Central memory CD4-positive, alpha-beta T cell (primary cell): ENCODE measurements at places on chromosomes 3 and 15.

DNA sequence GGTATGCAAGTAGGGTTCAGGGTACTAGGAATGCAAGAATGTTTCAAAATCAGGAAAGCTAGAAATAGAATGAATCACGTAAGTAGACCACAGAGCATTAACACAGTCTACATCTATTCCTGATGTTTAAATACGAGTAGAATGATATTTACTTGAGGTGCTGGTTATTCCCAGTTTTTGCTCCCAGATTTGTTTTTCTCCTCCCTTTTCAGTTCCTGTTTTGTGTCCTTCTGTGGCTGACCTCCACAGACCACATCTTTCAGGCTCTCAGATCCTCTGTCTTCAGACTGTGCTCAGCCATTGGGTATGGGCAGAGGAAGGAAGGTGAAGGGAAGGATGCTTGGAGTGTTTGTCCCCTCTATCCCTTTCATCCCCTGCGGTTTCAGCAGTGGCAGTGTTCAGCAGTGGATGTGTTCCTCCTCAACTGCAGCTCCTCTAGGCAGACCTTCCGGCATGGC lies 276.6 kb downstream of the ZNF621 start:
- DNase-seq = no peak

DNA sequence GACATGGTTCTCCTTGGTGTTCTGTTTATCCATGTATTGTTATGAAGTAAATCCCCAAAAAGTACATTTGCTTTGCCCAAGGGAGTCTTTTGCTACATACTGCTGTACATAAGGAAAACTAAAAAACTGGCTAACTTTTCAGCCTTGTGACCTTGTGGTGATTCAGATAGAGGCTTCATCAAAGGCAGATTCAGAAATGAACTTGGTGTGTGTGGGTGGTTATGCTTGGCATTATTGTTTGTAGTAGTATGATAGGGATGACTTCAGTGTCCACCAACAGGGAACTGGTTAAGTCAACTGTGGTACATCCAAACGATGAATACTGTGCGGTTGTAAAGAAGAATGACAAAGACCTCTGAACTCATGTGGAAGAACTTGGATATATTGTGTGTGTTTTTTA lies 75.6 kb upstream of the CHRNB4 start:
- DNase-seq = no peak

GRCh38 chr3:38421679-38422336 lies 31.9 kb upstream of the ACVR2B start:
- no peak for DNase-seq

GRCh38 chr3:191649626-191650025 lies 188.7 kb downstream of the PYDC2 start:
- no peak for DNase-seq

DNA sequence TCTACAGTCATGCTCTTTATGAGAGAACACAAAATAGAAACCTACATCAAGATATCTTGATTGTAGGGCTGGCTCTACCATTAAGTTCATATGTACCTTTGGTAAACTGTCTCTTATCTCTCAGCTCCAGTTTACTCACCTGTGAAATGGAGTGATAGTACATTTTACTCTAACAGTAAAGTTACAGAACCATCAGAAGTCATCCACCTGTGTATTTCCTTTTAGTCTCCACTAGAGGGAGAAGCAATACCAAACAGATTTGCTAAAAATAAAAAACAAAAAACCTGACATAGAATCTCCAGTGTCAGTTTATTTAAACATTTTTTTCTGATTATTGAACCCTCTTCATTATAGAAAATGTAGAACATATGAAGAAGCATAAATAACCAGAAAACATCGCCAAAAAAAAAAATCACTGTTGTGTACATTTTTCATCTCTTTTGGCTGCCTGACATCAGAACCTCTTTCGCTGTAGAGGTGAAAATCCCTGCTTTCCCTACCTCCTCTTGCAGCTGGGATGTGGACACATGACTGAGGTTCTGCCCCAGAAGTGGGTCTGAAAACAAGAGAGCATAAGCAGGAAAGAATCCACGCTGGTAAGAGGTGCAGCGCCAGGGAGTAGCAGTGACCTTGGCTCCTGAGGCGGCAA lies 48.7 kb upstream of the WDR72 start:
- no peak for DNase-seq

- no peak for DNase-seq
Observed at GRCh38 chr3:156409694-156410093, 145.2 kb downstream of the SSR3 start.

DNA sequence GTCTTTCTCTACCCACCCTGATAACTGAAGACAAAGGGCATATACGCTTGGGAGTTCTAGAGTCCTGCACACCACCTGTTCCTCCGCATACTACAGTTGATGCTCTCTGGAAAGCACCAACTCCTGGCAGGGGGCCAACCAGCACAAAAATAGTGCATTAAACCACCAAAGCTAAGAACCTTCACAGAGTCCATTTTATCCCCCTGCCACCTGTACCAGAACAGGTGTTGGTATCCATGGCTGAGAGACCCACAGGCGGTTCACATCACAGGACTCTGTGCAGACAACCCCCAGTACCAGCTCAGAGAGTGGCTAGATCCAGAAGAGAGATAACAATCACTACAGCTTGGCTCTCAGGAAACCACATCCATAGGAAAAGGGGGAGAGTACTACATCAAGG lies 114.4 kb upstream of the POU1F1 start:
- no peak for DNase-seq

DNA sequence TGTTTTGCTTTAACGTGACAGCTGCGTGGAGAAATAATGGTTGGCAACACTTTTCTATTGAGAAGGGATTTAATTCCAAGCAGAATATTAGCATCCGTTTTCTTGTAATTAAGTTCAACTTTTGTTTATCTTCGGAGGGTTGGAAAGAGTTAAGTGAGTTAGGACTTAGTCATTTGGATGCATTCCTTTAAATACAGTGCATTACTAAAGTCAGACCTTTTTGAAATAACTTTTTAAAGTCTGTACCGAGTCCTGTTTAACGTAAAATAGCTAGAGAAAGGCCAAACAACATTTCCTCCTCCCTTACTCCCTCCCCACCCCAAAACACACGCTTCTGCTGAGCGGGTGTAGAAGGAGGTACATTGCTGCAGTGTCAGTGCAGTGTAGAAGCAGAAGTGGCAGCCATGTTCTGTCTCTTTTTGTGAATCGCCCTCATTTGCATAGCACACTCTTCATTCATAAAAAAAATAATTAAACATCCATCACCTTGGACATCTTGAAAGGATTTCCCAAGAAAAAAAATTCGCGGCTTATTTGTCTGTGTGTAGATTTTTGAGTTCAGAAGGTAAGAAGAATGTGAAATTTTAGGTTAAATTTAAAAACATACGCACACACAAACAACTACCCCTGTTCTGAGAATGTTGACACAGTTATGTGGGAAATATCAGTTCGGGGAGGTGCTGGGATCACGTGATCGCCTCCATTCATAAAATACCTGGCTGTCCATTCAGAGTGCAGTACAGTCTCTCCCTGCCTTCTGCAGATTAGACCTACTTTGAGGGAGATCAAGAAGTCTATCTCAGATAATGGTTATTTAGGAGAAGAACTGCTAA lies 1.6 kb downstream of the SPRED1 start:
- peak; percentile 45 for DNase-seq

- peak; percentile 21 for DNase-seq
Observed at GRCh38 chr3:8239718-8240695, 261.6 kb upstream of the LMCD1 start.

DNA sequence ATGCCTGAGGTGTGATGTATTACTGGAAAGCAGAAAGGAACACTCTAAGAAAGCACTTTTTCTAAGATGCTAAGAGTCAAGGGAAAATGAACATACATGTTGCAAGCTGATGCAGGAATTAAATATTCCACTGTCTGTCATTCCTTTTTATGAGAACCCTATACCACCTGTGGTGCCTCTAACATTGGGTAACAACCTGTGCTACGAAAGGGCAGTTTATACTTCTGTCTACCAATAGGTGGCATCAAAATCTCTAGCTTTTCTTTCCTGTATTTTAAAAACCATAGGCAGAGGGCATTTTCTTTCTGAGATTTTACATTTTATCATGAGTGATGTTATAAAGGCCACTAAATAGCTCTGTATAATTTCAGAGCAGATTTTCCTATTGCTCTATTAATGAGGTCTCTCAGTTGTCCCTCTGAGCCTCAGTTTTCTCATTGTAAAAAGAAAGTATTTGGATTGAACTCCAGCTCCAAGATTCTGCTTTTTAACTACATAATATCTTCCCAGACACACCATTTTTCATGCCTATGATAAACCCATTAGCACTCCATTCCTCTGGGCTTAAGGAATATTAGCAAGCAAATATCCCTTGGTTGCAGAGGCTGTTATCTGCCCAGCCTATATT lies 3.5 kb upstream of the CPNE4 start:
- DNase-seq = no peak

DNA sequence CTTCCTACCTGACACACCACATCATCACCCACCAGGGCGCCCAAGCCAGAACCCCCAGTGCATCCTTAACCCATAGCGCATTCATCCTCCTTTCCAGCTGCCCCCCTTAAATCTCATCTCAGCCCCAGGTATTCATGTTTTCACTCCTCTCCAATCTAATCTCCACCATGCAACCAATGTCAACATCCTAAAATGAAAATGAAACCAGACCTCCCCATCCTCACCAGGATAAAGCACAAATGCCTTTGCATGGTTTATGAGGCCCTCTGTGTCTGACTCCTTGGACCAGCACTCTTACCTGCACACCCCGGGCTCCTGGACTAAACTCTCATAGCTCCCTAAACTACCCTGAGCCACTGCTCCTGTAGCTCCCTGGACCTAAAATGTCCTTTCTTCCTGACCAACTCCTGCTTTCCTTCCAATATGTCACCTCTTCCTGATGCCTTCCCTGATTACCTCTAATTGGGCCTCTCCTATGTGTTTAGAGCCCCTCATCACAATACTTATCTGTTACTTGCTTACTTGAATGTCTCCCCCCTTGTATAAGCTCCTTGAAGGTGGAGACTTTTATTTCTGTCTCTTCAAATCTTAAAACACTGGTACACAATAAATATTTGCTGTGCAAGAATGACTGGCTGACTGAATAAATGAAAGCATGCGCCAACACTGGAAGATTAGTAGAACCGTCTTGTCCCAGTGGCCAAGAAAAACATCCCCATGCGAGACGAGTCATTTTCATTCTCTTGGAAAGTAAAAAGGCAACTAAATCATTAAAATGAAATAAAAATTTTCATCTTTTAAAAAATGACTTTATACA lies 142.5 kb downstream of the XXYLT1 start:
- no peak for DNase-seq

GRCh38 chr3:64120876-64121275 lies 97.6 kb upstream of the PSMD6 start:
- DNase-seq = no peak

GRCh38 chr3:71490692-71491091 lies 92.8 kb downstream of the FOXP1 start:
- no peak for DNase-seq

DNA sequence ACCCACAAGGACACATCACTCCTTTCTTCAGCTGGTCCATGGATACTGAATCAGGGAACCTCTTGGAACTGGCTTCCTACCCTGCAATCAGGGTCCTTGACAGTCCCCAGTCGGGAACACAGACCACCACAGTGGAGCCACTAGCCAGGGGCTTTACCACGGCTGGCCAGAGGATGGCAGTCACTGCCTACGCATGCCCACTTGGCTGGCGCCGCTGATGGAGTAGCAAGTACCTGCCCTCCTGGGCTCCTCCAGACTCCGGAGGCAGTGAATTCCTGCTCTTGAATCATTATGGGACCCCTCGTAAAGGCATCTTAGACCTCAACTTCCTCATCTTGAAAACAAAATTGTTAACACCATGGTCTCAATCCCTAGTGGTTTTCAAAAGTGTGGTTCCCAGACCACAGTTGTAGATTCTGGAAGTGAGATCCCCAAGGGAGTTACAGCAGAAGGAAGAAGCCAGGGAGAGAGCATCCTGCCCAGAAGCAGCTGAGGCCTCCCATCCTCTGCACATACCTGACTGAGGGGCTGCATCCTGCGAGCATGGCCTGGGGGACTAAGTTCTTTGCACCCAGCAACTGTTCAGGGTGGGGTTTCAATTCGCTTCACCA lies 9.1 kb upstream of the SKIC8 start:
- peak; percentile 3 for DNase-seq

DNA sequence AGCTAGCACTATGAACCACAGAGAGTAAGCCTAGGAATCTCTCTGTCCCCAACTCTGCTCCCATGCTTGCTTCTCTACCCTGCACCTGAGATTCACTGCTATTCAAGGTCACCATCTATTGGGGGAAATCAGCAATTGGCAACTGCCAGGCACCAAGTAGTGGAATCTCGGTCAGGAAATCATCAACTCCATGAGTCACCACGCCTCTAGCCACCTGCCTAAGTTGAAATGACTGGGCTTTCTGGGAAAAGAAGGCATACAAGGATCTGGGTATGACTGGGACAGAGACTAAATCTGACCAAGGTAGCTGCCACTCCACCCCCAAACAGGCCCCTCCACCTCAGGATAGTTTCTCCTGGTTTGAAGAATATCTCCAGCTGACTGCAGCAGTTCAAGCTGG lies 464.1 kb upstream of the CBLB start:
- DNase-seq = no peak

DNA sequence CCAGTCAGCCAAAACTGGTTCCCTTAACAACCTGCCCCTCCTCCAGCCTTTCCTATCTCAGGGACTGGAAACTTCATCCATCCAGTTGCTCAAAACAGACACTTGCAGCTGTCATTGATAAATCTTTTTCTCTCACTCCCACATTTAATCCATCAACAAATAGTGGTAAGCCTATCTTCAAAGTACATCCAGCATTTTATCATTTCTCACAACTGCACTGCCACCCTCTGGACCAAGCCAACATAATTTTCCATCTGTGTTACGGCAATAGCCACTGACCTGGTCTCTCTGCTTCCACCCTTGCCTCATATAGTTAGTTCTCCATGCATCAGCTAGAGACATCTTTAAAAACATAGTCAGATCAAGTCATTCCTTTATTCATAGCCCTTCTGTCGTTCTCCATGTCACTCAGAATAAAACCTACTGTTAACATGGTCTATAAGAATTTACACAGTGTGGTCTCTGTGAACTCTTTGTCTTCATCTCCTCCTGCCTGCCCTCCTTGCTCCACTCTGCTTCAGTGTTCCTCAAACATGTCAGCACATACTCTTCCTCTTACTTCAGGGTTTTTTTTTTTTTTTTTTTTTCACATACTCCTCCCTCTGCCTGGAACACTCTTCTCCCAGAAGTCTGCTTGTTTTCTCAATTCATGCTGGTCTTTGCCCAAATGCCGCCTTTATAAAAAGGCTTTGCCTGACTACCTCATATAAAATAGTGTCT lies 102.5 kb upstream of the COL6A5 start:
- DNase-seq = no peak

DNA sequence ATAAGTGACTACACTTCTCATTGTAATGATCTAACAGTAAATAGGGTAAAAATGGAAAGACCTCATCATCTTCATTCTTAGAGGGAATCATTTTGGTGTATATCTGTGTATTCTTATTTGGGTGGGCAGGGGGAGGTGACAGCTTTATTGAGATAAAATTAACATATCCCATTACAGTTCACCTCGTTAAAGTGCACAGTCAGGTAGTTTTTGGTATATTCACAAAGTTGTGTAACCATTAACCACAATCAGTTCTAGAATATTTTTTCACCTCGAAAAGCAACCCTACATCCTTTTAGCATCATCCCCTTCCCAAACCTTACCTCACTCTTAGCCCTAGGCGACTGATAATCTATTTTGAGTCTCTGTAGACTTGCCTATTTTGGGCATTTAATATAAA lies 8.1 kb downstream of the PIAS1 start:
- no peak for DNase-seq
